ENCODE measurements at places on chromosomes 2 and 18. TPM values are rescaled to one million over a fixed set of nuclear protein-coding genes. Genes with fewer than 3 reads are reported as not detected.

SLC9A2 gene
- total RNA-seq, result 0.09 TPM

EPB41L3 gene
- not detected for total RNA-seq

- no peak for DNase-seq
These were observed 19.4 kb upstream of the NCL start for GRCh38 chr2:231483398-231484329.

- no peak for DNase-seq
These were observed 84.3 kb downstream of the MCFD2 start for GRCh38 chr2:46831051-46831868.

DNA sequence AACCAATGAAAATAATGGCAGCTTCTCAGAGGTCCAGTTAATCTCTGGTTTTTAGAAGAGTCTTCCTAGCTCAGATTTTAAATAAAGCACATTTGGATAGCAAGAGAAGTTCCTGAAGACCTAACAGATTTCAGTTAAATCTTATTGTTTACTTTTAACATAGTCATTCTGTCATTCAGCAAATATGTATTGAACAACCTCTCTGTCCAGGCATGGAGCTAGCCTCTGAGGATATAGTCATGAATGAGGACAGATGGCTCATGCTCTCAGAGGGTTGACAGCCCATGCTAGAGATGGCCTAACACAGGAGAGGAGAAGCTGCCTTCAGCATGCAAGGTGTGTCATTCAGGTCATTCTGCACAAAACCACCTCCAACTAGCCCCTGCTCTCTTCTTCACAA lies 6.2 kb downstream of the CCBE1 start:
- DNase-seq, result peak; percentile 89

Measured in MCF 10A (cell line).